ENCODE measurements at places on chromosomes 6 and 20.

DNA sequence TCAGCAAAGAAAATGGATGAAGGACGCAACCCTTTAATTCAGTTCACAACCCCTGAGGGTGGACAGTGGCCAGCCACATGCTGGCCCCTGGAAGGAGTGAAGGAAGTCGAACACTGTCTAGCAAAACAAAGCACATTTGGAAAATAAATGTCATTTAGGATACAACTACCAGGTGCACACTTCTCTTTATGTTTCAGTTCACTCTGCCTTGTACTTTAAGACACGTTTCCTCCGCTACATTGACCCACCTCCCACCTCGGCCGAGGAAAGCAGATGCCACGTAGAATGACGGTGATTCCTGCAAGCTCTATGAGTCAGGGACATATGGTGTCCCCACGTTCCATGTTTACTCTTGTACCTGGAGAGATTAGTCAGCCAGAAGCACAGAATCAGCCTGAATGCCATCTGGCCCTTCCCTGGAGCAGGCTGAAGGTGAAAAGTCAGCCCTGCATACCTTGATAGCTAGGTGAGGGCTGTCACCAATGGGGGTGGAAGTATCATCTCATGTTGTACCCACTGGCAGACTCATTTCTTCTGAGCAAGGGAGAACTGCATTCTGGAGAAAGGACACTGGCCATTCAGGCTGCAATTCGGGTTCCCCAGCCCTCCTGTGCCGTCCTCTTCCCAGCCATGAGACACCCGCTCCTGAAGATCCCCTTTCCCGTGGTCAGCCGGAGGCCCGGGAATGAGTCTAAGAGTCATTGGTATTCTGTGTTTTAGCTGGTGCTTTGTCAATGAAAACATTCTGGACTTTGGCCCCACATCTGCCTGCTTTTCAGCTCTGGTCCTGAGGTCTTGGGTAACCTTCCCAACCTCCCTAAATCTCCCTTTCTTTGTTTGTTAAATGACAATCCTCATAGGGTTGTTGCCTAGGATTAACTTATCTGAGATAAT, 60.6 kb downstream of the FOXA2 start:
- DNase-seq: no peak

GRCh38 chr20:60036746-60037499, 78.7 kb downstream of the CDH26 start:
- peak; percentile 24 for DNase-seq

DNA sequence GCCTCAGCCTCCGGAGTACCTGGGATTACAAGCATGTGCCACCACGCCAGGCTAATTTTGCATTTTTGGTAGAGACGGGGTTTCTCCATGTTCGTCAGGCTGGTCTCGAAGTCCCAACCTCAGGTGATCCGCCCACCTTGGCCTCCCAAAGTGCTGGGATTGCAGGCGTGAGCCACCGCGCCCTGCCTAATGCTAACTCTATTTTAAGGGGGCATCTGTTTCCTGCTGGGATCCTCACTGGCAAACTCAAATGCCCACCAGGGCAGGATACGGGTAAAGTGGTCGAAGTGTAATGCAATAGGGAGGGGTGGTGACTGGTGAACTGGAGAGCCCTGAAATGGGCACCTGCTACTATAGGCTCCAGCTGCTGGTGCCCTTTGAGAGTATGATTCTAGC, 131.9 kb upstream of the ZNF217 start:
- no peak for DNase-seq

DNA sequence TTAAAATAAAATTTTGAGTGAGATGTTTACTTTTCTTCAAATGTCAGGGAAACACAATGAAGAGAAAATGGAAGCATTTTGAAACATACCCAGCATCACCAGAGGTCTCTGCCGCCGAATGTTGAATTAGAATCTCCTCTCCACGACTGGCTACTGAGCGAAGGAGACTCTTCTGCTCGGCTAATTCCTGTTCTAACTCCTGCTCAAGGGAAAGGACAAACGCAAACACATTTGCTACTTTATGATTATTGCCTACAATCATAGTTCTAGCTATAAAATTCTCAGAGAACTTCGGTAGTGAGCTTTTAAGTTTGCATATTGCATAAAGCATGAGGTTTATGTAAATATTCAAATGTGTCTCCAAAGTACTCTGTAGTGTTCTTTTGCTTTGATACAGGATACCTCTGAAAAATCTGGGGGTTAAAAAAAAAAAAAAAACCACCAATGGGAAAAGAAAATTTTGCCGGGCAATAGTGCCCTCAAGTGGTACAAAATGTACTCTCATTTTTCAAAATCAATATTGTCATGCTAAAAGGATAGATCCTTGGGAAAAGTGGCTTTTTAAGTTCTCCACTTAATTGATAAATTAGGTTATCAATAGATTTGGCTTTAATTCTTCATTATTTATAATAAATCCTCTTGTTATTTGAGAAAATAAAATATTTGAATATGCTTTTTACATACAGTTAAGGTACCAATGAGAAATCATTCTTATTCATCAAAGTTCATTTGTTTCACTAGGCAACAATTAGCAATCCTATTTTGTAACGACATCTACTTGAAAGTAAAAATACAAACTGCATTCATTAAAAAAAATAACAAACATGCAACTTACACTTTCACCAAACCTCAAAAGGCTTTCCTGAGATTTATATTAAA, 369.0 kb downstream of the SYNE1 start:
- peak; percentile 48 for DNase-seq

DNA sequence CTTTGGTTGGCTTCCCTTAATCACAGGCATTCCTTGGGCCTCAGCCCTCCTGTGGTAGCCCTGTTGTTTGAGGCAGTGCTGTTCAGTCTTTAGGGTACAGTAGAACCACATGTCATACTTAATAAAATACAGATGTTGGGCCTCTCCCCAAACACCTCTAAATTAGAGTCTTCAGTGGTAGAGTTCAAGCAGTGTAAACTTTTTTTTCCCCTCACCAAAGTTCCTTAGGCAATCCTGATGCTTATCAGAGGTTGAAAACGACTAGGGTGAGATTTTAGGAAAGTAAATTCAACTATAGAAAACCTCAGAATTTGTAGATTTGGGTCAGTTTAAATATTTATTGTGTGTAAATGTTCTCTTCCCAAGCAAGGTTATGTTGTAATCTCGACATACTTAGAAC, 44.6 kb downstream of the BLTP3A start:
- no peak for DNase-seq

DNA sequence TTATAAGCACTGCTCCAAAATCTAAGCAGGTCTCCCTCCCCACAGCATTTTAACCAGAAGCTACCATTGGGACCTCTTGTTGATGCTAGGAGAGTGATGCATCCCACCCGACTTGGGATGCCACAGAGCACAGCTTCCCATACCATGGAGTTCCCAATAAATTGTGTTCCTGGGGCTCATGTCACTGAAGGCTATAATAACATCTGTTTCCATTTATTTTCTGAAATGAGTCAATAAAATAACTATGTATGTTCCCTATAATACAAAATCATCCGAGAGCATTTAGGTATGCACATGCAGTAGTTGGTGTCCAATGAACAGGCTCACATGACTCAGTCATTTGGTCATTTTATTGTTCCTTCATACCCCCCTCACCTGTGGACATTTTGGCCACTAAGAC, 204.2 kb downstream of the TBC1D7 start:
- DNase-seq: no peak

DNA sequence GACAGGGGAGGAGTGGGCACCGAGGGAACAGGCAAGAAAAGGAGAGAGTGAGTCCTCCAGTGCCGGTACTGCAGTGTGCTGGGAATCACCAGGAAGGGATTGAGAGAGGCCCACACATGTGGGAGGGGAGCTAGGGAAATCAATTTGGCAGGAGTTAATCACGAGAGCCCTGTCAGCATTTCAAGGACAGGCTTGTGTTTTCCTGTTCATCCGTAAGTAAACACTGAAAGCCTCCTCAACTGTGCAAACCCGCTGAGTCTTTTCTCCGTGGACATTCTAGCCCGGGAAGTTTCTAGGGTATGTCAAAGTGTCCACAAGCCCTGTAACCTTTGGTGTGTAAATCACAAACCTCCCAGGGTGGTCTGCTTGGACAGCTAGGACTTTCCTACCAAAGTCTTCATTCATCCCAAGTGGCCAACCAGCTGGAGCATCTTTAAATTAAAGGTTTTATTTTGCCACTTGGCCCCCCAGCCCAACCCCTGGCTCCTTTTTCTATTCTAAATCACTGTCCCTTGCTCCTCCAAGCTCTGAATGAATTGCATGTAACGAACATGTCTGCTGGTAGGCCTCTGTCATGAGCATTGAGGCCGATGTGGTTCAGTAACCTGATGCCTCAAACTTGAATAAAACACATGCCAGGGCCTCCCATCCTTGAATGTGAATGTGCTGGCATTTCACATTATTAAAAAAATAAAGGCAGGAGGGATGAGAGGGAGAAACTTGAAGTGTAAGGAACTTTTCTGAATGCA, 149.1 kb downstream of the ZNF217 start:
- no peak for DNase-seq

DNA sequence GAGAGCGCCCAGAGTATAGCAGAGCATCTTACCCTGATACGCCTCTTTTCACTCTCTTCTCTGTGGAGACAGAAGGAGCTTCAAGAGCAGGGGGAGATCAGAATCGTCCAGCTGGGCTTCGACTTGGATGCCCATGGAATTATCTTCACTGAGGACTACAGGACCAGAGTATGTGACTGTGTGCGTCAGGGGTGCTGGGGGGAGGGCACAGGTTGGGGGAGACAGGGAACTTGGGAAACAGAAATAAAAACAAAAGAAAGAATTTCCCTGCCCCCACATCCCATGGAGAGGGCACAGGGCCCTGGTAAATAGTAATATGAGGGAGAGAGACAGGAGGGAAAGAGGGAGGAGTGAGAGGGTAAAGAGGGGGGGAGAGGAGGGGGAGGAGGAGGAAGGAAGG, 3.0 kb upstream of the C4A start:
- DNase-seq: no peak

DNA sequence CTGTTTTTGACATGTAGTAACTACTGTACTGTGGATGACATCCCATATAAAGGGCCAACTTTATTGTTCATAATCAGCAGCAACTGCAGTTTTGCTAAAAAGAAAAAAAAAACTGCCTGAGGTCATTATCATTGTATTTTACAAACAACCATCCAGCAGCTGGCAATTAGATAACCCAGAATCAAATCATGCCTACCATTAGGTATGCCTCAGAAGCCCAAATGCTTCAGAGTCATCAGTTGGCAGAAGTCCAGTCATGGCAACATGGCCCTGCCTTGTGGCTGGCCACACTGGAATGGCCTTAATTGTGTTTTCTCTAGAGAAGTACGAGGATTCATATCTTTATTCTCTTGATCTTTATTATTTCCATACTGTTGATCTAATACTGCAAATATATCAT, 462.4 kb upstream of the NRSN1 start:
- DNase-seq: no peak

- no peak for DNase-seq
Measured at GRCh38 chr6:166473886-166474571, 91.3 kb upstream of the MPC1 start.

- no peak for DNase-seq
Measured at GRCh38 chr6:11142296-11143027, 30.9 kb upstream of the ERVFRD-1 start.

- DNase-seq: no peak
Measured at GRCh38 chr20:63106108-63106764, 99.5 kb upstream of the BHLHE23 start.

- no peak for DNase-seq
Measured at GRCh38 chr6:54665278-54665677, 181.3 kb upstream of the FAM83B start.

DNA sequence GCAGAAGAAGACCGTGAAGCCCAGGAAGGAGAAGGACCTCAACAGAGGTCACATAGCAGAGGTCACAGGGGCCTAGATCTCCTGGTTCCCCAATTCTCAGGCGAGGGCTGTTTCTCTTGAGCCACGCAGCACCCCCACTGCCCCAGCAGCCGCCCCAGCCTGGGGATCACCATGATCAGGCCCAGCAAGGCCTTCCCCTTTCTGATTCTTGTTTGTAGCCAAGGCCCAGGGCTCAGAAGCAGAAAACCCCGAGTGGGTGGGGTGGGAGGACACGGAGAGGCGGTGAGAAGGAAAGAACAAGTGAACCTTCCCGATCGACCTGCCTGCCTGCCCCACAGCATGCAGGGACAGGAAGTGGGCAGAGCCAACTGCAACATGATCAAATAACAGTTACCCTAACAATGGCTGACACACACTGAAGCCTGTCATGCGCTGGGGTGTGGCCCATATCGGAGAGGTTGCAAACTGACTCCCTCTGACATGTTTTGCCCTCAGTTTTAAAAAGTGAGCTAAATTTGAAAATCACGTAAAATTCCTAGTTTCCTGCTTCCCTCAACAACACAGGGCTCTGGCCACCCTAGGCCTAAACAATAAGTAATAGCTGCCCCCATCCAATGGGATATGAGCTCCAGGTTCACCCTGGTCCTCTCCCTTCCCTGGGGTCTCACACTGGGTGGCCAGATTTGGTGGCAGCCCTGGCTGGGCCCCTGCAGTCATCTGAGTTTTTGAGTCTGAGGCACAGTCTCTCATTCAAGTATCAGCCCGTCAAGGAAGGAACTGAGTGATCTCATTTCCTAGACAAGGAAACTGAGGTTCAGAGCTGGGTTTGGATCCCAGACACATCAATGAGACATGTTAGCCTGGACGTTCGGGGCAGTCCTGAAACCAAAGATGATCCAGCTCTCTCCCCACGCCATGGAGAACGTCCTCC, 6.5 kb downstream of the PEDS1 start:
- peak; percentile 88 for DNase-seq

DNA sequence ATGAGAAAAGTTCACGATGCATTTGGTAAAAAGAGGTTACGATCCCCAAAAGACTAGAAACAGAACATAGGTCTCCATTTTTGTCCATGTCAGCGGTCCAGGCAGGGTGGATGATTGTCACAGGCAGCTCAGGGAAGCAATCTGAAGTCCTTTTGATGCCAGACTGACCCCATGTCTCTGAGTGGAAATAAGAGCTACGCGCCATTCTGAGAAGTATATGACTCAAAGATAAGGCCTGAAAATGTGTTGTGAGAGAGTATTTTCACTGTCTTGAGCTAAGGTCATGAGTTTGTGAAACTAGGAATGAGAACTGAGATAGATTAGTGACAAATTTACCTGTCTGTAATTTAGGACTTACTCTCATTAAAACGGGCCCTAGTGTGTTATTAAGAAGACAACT, 69.5 kb downstream of the LYRM4 start:
- DNase-seq: no peak

- peak; percentile 33 for DNase-seq
Measured at GRCh38 chr6:160435935-160436334, 87.8 kb downstream of the SLC22A3 start.

DNA sequence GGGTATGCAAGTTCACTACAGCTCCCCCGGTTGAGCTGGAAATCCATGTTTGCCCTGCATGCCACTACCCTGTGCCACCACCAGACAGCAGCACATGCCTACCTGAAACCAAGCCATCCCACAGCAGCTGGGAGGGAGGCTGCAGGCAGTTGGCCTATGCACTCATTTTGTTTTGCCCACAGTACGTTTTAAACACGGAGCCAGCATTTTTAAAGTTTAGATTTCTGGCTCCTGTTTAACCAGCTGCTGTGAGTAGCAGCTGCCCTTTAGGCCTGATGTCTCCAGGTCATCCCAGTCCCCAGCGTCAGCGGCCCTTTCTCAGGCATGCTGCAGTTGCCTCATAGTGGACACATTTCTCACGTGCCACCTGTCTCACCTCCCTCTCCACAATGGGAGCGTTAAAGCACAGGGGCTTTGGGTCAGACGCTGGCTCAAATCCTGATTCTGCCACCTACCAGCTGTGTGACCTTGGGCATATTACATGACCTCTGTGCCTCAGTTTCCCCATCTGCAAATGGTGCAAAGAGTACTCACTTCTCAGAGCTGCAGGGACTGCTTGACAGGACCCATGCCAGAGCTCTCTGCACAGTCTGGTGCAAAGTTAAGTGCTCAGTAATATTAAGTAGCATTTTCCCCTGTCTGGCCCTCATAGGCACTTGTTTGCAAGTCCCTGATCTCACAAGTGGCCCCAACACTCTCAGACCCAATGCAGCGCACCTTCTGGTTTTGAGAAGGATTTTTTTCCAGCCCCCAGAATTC, 8.2 kb upstream of the UBE2V1 start:
- DNase-seq: peak; percentile 71

Data from KBM-7 (cell line).